AG20443 (cell line): ENCODE measurements at places on chromosomes 4 and X.
A peak's percentile ranks its signal among the peaks of the same experiment; 100 is the strongest.

- no peak for DNase-seq
Observed at GRCh38 chr4:52876069-52876468, 14.0 kb downstream of the RASL11B start.

GRCh38 chr4:156606554-156607477, 364.8 kb downstream of the PDGFC start:
- no peak for DNase-seq

GRCh38 chrX:69022430-69022829, 142.8 kb downstream of the PJA1 start:
- DNase-seq = no peak

- peak; percentile 54 for DNase-seq
Observed at GRCh38 chrX:19535476-19535875, 20.2 kb upstream of the MAP3K15 start.

DNA sequence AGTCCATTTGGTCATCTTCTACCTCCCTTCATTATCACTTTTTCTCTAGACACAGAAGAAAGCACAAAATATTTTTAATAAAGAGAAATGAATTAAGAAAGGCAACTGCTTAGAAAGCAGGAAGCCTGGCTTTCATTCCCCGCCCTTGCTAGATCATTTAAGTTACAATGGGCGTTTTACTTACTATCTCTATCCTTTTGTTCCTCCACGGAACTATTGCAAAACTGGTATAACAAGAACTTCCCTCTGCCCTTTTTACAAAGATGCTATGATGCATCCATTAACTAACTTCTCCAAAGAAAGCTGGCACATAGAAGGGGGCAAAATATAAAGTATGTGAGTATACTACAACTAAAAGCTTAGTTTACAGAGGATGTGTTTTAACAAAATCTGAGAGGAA, 434.5 kb upstream of the FTHL17 start:
- no peak for DNase-seq

- DNase-seq = no peak
Observed at GRCh38 chr4:120829113-120829831, 93.3 kb downstream of the PRDM5 start.

GRCh38 chr4:152936446-152937335, 568 bp downstream of the FHDC1 start:
- DNase-seq = peak; percentile 67

DNA sequence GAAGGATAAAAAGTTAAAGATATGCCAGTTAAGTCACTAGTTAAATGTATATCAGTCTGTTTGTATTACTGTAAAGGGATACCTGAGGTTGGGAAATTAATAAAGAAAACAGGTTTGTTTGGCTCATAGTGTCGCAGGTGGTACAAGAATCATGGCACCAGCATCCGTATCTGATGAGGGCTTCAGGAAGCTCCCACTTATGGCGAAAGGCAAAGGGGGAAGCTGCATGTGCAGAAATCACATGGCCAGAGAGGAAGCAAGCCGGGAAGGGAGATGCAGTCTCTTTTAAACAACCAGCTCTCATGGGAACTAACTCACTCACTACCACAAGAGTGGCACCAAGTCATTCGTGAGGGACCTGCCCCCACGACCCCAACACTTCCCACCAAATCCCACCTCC, 91.9 kb upstream of the SH3RF1 start:
- no peak for DNase-seq

DNA sequence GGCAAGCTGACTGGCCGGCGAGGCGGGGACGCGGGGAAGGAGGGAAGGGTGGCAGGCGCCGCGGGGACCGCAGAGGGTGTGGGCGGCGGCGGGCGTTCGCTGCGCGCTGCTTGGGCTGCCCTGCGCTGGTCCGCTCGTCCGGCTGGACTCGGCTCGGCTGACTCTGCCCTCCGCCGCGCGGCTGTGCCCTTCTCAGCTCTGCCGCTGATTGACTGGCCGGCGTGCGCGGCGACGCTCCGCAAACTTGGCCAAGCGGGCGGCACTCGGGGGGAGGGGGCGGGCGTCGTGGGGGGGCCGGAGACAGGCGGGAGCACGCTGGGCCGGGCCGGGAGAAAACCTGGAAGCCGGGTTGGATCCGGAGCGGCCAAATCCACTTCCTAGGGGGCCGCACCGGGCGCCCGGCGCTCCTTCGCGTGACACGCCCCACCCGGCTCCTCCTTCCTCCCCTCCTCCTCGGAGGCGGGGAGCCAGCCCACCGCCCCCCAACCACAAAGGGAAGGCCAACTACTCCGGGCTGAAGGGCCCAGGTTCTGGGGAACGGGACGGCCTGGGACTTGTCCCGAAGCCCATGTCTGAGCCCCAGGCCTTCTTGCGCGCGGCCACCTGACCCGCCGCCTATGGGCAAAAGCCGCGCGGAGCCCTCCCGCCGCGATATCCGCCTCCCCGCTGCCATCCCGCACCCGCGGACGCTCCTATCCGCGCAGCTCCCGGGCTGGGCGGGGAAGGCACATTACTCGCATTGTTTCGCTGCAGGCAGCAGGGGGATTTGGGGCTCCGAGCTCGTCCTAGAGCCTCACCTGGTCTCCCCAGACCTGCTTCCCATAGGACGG, at the start of gene GPC4:
TSS of gene GPC4 (minus strand) at position 214 of the 830 bp plus-strand sequence. CDS start 524 bp downstream, outside the sequence.
- peak; percentile 74 for DNase-seq

GRCh38 chr4:41725254-41725653, 23.3 kb downstream of the PHOX2B start:
- no peak for DNase-seq

- DNase-seq = no peak
Observed at GRCh38 chr4:99665983-99666382, 8.4 kb upstream of the C4orf54 start.

DNA sequence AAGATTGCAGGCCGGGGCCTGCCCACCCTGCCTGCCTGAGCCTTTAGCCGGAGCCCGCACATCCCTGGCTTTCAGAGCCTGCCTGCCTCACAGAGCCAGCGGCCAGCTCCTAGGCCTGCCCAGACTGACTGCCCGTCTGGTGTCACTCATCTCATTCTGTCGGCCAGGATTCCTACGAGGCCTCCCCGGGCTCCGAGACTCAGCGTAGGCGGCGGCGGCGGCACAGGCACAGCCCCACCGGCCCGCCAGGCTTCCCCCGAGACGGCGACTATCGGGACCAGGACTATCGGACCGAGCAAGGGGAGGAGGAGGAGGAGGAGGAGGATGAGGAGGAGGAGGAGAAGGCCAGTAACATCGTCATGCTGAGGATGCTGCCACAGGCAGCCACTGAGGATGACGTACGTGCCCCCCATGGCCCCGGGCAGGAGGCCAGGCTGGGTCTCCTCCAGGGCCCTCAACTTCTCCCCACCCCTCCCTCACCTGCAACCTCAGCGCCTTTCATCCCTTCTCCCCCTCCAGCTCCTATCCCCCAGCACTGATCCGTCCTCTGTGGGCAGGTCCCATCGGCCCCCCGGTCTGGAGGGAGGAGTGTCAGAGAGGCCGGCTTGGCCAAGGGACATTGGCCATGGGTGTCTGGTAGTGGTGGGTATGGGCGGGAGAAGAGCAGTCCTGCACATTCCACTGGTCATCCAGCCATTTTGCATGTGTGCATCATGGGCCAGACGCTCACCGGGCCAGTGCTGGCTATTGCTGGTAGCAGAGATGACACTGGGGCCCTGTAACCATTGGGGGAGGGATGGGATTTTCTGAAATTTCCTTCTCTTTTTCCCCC, 22.6 kb upstream of the UBA1 start:
- no peak for DNase-seq

- no peak for DNase-seq
Observed at GRCh38 chrX:27254656-27255055, 208.5 kb downstream of the PPP4R3C start.

DNA sequence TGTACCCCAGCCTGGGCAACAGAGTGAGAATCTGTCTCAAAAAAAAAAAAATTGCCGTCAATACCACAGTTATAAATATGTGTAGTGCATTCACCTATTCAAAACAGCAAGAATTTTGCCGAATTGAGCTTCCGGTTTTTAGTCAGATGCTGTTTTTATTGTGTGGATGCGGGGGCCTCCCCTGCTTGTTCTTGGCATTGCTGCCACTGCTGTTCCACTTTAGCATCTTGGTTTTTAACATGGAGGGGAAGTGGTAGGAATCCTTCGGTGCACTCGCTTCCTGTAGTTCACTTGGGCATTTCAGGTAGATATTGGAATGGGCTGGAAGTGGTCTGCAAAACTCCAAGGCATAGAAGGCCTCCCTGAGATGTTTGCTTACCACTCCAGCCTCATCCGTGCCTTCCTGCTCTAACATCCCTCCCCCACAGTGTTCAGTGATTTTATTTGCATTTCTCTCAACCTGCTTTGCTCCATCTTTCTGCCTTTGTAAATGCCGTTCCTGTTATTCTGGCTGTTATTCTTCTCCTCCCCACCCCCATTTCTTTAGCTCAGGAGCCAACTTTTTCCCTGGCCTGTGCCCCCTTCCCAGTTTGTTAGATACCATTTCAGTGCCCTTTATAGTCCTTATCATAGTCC, 25.5 kb downstream of the MOB1B start:
- DNase-seq = no peak

- DNase-seq = no peak
Observed at GRCh38 chr4:84378356-84378755, 120.7 kb downstream of the NKX6-1 start.

- DNase-seq = no peak
Observed at GRCh38 chr4:7393601-7394575, 40.8 kb downstream of the PSAPL1 start.

DNA sequence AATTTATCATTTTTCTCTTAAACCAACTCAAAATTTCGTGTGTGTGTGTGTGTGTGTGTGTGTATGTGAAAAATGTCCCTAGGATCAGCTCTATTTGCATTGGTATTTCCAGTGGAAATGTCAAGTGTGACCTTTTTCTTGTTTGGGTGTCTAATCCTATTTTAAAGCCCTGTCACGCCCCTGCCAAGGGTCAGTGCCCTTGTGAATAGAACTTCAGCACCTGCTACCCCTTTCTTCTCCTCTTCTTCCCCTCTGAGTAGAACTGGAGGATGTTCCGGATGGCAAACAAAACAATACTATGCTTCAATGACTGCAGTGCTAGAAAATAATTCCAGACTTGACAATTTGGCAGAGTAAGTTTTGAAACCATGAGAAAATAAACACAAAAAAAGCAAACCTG, 67.3 kb downstream of the SPRY1 start:
- DNase-seq = no peak

DNA sequence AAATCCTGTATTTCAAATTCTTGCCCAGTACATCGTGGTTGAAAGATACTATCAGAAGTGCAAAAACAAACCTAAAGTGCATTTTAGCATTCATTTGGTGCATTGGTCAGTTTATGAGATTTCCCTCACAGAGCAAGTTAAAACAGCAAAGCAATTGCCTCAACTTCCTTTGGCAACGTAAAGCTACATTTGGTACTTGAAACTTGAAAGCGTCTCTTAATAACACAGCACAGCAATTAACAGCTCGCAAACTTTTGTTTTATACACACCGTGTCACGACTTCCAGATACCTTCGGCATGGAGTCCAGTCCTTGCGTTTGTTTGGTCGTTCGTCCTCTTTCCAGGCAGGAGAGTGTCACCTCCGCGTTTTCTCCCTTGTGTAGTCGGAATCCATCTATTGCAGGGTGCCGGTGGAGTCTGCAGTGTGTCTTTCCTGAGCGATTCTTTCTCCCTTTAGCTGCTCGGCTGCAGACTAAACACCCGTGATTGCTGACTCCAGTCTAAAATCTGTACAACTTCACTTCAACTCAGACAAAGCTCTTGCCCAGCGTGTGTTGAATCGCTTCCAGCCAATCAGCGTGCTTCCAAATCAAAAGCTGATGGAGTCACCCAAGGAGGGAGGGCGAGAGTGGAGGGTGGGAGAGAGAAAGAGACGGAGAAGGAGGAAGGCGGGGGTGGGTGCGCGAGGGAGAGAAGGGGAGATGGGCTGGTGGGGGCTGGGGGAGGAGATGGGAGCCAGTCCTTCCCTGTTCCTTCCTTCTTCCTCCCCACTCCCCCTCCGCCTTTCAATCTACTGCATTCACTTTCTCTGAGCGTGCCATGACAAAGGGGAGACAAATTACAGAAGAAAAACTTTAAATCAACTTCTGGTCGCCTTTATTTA, at the start of gene PCDH18:
TSS of gene PCDH18 (minus strand) at position 509 of the 883 bp plus-strand sequence. CDS start at position 103, 406 bp downstream.
- DNase-seq = peak; percentile 86

GRCh38 chrX:40734971-40735324, 394 bp downstream of the MED14 start:
- no peak for DNase-seq

DNA sequence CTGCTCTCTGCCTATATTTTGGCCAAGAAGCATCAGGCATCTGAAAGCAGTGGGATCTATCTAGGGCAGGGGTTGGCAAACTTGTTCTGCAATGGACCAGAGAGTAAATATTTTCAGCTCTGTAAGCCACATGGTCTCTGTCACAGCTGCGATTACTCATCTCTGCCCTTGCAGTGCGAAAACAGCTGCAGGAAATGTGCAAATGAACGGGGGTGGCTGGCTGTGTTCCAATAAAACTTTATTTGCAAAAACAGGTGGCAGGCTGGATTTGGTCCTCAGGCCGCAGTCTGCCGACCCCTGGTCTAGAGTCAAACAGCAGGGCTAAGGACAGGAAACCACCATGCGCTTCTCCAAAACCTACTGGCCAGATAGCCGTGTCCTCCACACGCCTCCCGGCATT, 48.6 kb downstream of the ACOX3 start:
- DNase-seq = peak; percentile 74

DNA sequence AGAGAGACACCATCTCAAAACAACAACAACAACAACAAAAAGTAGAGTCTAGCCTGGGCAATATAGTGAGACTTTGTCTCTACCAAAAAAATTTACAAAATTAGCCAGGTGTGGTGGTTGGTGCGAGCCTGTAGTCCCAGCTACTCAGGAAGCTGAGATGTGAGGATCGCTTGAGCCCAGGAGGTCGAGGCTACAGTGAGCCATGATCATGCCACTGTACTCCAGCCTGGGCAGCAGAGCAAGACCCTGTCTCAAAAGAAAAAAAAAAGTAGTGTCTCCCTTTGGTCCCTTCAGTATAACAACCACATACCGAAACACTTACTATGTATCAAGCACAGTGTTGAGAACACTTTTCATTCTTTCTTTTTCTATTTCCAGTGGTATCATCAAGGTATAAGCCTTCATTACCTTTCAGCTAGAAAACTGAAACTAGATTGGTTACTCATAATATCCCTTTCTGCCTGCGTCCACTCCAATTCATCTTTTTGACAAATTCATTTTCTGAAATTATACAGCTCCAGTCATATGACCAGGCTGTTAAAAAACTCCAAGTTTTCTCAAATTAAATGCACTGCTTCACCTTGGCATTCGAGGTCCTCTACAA, 54.1 kb downstream of the RPS6KA3 start:
- DNase-seq = no peak

DNA sequence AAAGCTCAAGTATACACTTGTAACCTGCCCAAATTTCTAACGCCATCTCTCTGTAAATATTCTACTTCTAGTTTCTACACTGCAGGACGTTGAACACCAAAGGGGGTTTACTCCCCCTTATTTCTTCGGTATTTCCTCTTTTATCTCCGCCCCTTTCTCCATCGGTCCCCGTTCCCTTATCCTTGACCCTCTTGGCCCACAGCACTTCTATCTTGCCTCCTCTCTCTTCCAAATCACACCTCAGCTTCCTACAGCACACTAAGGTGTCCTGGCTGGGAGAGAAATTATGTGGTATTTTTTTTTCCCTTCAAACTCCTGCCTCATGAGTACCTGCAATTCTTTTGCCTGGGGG, 715 bp downstream of the ZMAT1 start:
- DNase-seq = no peak

GRCh38 chrX:101740642-101741041, 81.0 kb upstream of the ARMCX2 start:
- no peak for DNase-seq

- DNase-seq = no peak
Observed at GRCh38 chr4:48645225-48645794, 134.8 kb downstream of the FRYL start.

- DNase-seq = no peak
Observed at GRCh38 chr4:122658377-122658776, 37.5 kb upstream of the IL21 start.
